Activated naive CD8-positive, alpha-beta T cell treated with anti-CD3 and anti-CD28 coated beads, Interleukin-2, amount 10 ng/mL, durations not matched to agents 7 days and 5 days (primary cell): ENCODE measurements at places on chromosomes 12 and 14.

DNA sequence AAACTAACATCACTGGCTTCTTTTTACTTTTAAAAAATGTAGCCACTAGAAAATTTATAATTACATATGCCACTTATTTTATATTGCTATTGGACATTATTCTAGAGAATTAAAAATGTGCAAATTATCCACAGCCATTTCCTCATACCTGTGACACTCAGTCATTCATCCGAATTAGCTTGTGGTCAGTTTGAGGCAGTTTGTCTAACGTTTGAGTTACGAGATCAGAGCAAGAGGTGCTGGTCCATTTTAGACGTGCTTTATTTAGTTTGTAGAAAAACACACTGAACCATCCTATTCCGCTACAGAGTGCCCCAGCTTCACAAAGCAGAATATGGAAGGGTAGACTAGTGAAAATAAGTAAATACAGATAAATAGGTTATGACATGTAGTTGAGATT is 513.0 kb downstream of the NRXN3 start:
- no peaks in the 10 kb centered on the region for H3K27me3 ChIP-seq
- no peak overlapping the region for H3K4me3 ChIP-seq
- H3K4me1 ChIP-seq, result no peaks in the 10 kb centered on the region
- DNase-seq, result no peak

DNA sequence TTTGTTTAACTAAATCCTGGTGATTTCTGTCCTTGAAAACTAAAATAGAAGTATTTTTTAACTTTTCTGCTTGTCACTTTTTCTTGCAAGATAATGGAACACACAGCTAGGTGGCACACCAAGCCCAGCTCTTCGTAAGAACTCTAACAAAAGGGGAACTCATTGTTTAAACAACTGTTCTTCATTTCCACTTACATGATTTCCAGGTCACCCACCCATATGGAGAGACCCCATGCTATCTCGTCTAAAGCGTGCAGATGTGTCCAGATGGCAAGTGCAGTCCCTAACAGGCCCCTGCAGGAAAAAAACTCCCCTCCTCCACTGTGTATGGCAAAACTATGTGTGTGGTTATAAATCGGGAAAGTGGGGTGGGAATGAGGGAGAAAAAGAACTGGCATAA is 43.3 kb upstream of the NT5DC3 start:
- no peak overlapping the region for H3K4me3 ChIP-seq
- no peaks in the 10 kb centered on the region for H3K27me3 ChIP-seq
- H3K4me1 ChIP-seq, result peaks cover 23% of the 10 kb centered on the region
- peak overlapping the region; percentile 56 for H3K27ac ChIP-seq

GRCh38 chr12:45343269-45344051 is 127.6 kb downstream of the ANO6 start:
- no peak for DNase-seq
- H3K36me3 ChIP-seq, result peaks cover 24% of the 10 kb centered on the region
- H3K27me3 ChIP-seq, result no peaks in the 10 kb centered on the region
- no peak overlapping the region for H3K27ac ChIP-seq
- H3K4me1 ChIP-seq, result no peaks in the 10 kb centered on the region
- no peak overlapping the region for H3K4me3 ChIP-seq

DNA sequence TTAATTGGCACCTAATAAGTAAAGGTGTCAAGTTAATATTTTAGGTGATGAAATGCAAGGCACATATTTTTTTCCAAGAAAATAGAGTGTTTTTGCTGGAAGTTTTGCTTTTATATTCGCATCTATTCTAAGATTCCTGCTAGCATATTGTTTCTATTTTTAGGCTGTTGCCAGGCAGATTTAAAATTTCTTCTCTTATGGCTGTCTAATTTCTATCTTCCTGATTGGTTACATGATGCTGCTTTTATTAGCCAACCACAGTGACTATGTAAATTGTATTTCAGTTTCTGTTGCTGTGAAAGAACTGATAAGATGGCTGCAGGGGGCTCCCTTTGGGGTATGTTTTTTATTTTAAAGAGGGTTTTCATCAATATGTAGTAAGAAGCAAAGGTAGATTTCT is 42.7 kb downstream of the ATF7IP start:
- DNase-seq, result no peak
- H3K27ac ChIP-seq, result peak overlapping the region; percentile 65
- H3K27me3 ChIP-seq, result no peaks in the 10 kb centered on the region
- peaks cover 46% of the 10 kb centered on the region for H3K4me1 ChIP-seq

DNA sequence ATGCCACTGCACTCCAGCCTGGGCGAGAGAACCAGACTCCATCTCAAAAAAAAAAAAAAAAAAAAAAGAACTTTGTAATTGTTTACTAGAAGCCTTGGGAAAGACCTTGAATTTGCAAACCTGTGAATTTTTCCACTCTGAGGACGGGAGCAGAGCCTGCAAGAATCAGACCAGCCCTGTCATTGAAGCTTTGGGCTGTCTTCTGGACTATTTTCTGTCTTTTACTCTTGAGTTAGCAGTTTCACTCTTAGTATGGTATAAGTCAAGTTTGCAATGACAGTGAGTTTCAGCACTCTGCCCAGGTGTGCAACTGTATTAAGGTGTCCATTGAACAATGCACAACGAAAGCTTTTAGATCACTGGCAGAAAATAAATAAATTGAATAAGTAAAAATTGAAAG is 81.4 kb upstream of the KRAS start:
- no peak for DNase-seq
- peaks cover 9% of the 10 kb centered on the region for H3K4me1 ChIP-seq
- no peak overlapping the region for H3K27ac ChIP-seq
- peaks cover 2% of the 10 kb centered on the region for H3K27me3 ChIP-seq
- H3K4me3 ChIP-seq, result no peak overlapping the region

- no peak overlapping the region for H3K27ac ChIP-seq
- H3K36me3 ChIP-seq, result no peaks in the 10 kb centered on the region
- H3K27me3 ChIP-seq, result no peaks in the 10 kb centered on the region
- H3K4me3 ChIP-seq, result no peak overlapping the region
- DNase-seq, result no peak
Observed at GRCh38 chr12:121390856-121391255, 9.1 kb upstream of the RNF34 start.

GRCh38 chr12:92134638-92135274 is 10.9 kb downstream of the BTG1 start:
- peak overlapping the region; percentile 88 for H3K4me3 ChIP-seq
- peaks cover 35% of the 10 kb centered on the region for H3K36me3 ChIP-seq
- H3K27me3 ChIP-seq, result no peaks in the 10 kb centered on the region
- H3K4me1 ChIP-seq, result peaks cover 80% of the 10 kb centered on the region
- H3K27ac ChIP-seq, result peak overlapping the region; percentile 88

GRCh38 chr12:105330283-105330930 is at the start of gene C12orf75:
Gene C12orf75 (plus strand): TSS chr12:105330691. CDS start chr12:105330892, 201 bp downstream.
- H3K27ac ChIP-seq, result peak within 1 kb of the TSS; percentile 91
- H3K36me3 ChIP-seq, result peaks cover 28% of the 10 kb centered on the region
- H3K27me3 ChIP-seq, result no peaks in the 10 kb centered on the region
- DNase-seq, result peak; percentile 95

- no peaks in the 10 kb centered on the region for H3K27me3 ChIP-seq
- H3K4me3 ChIP-seq, result no peak overlapping the region
- no peak for DNase-seq
- peaks cover 7% of the 10 kb centered on the region for H3K4me1 ChIP-seq
Observed at GRCh38 chr12:11756022-11756421, 106.5 kb downstream of the ETV6 start.

- peaks cover 14% of the 10 kb centered on the region for H3K4me1 ChIP-seq
- H3K36me3 ChIP-seq, result no peaks in the 10 kb centered on the region
- no peak overlapping the region for H3K27ac ChIP-seq
- no peak overlapping the region for H3K4me3 ChIP-seq
Observed at GRCh38 chr12:123449856-123450255, 8.1 kb upstream of the SNRNP35 start.

DNA sequence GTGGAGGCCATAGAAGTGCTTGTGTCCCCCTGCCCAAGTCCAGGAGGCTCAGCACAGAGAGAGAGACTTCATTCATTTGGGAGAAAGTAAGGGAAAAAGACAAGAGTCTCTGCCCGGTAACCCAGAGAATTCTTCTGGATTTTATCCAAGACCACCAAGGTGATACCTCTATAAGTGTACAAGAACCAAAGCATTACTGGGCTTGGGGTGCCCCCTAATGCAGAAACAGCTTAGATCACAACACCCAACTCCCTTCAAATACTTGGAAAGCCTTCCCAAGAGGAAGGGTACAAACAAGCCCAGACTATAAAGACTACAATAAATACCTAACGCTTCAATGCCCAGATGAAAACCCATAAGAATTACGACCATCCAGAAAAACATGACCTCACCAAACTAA is 119.7 kb upstream of the PDE3A start:
- H3K36me3 ChIP-seq, result no peaks in the 10 kb centered on the region
- no peak for DNase-seq
- H3K27me3 ChIP-seq, result peaks cover 3% of the 10 kb centered on the region
- no peak overlapping the region for H3K4me3 ChIP-seq
- no peaks in the 10 kb centered on the region for H3K4me1 ChIP-seq

- peak overlapping the region; percentile 79 for H3K27ac ChIP-seq
- DNase-seq, result no peak
- H3K36me3 ChIP-seq, result no peaks in the 10 kb centered on the region
- H3K27me3 ChIP-seq, result peaks cover 11% of the 10 kb centered on the region
Observed at GRCh38 chr14:89773151-89773550, 181.4 kb downstream of the EFCAB11 start.

GRCh38 chr14:30572771-30573170 is 13.8 kb downstream of the G2E3 start:
- peaks cover 31% of the 10 kb centered on the region for H3K4me1 ChIP-seq
- no peaks in the 10 kb centered on the region for H3K27me3 ChIP-seq
- H3K27ac ChIP-seq, result no peak overlapping the region
- DNase-seq, result no peak

DNA sequence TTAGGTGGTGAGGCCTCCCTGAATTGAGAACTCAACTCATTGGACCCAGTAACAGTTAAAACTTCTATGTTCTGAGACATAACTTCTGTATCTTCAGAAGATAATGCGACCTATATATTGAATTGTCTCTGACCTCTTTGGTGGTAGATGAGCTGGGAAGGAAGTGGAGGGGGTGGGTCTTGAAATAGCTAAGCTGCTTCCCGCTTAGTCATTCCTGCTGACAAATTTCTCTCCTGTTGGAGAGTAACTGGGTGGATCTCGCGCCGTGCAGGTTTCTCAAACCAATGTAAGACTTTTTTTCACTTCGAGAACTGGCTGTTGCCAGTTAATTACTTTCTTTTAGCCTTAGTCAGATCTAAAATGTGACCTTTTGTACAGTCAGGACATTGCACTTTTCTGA is 100.8 kb downstream of the PPHLN1 start:
- no peak for DNase-seq
- peaks cover 36% of the 10 kb centered on the region for H3K36me3 ChIP-seq
- no peak overlapping the region for H3K4me3 ChIP-seq

- no peaks in the 10 kb centered on the region for H3K36me3 ChIP-seq
- H3K4me1 ChIP-seq, result no peaks in the 10 kb centered on the region
- no peak overlapping the region for H3K4me3 ChIP-seq
- DNase-seq, result no peak
- H3K27ac ChIP-seq, result no peak overlapping the region
- peaks cover 22% of the 10 kb centered on the region for H3K27me3 ChIP-seq
Observed at GRCh38 chr12:131065801-131066200, 112.1 kb downstream of the ADGRD1 start.

DNA sequence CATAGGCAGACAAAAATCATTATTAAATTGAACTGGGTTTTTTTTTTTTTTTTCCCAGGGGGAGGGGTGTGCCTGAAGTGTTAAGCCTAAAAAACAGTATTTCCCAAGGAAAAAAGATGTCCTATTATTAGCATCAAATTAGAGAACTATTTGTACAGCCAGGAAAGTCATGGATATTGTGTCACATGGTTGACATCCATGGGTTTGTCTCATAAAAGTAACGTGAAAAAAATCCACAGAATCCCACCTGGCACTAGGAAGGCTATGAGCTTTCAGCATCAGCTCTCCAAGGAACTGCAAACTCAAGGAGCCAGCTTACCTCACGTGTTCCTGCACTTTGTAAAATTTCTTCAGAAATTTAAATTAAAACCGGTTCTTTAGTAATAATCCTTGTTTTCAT is 69.1 kb upstream of the EGLN3 start:
- no peak for DNase-seq
- H3K4me1 ChIP-seq, result peaks cover 28% of the 10 kb centered on the region
- peaks cover 15% of the 10 kb centered on the region for H3K27me3 ChIP-seq
- H3K4me3 ChIP-seq, result peak overlapping the region; percentile 79

GRCh38 chr12:106074361-106074705 is 64.4 kb downstream of the NUAK1 start:
- no peaks in the 10 kb centered on the region for H3K4me1 ChIP-seq
- peaks cover 14% of the 10 kb centered on the region for H3K27me3 ChIP-seq
- no peaks in the 10 kb centered on the region for H3K36me3 ChIP-seq
- no peak overlapping the region for H3K4me3 ChIP-seq
- H3K27ac ChIP-seq, result no peak overlapping the region

DNA sequence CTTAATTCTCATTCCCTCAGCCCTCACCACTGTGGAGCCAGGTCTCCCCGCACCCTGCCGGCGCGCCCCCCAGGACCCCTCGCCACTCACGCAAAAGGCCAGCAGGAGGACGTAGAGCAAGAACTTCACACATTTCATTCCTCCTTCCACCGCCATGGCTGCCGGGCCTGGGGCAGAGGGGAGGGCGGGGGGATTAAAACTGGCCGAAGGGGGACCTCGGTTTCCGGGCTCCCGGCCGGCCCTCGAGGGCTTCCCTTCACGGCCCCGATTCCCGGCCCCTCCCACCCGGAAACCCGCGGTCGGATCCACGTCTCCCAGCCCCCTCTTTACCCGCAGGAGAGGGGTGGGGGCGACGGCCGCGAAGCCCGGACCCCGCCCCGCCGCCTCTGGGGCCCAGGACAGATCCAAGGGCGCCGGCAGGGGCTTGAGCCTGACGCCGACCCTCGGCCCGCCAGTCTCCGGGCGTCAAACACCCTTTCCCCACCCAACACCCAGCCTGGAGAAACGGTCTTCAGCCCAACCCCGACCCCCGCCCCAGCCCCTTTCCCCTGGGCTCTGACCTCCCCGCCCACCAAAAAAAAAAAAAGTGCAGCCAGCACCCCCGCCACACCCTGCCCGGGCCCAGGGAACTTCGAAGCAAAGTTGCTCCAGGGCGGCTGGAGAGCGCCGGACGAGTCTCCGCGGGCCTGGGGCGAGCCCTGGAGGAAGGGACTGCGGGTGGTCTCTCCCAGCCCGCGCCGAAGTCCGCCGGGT is 447 bp downstream of the CD63 start:
- peaks cover 47% of the 10 kb centered on the region for H3K4me1 ChIP-seq
- H3K27me3 ChIP-seq, result no peaks in the 10 kb centered on the region
- peak overlapping the region; percentile 76 for H3K4me3 ChIP-seq
- H3K27ac ChIP-seq, result peak overlapping the region; percentile 69
- H3K36me3 ChIP-seq, result peaks cover 14% of the 10 kb centered on the region

DNA sequence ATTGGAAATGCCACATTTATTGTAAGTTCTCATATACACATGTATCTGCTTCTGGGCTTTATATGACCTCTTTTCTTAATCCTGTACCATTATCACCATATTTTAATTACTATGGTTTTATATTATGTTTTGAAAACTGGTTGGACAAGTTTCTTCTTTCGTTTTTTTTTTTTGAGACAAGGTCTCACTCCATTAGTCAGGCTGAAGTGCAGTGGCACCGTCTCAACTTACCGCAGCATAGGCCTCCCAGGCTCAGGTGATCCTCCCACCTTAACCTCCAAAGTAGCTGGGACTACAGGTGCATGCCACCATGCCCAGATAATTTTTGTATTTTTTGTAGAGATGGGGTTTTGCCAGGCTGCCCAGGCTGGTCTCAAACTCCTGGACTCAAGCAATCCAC is 44.6 kb downstream of the GALNT4 start:
- H3K27ac ChIP-seq, result no peak overlapping the region
- peaks cover 31% of the 10 kb centered on the region for H3K36me3 ChIP-seq
- no peaks in the 10 kb centered on the region for H3K27me3 ChIP-seq
- no peak overlapping the region for H3K4me3 ChIP-seq

GRCh38 chr14:96255501-96256366 is at the start of gene BDKRB1:
Gene BDKRB1 (plus strand): TSS chr14:96256210. CDS start chr14:96263683, 7,473 bp downstream.
- no peak within 1 kb of the TSS for H3K4me3 ChIP-seq
- DNase-seq, result no peak
- H3K4me1 ChIP-seq, result no peaks in the 10 kb centered on the region
- H3K36me3 ChIP-seq, result no peaks in the 10 kb centered on the region
- peaks cover 12% of the 10 kb centered on the region for H3K27me3 ChIP-seq
